ENCODE measurements at places on chromosomes 11 and 22.

- DNase-seq: no peak
These were observed 118.0 kb downstream of the PKNOX2 start for GRCh38 chr11:125282596-125282914.

DNA sequence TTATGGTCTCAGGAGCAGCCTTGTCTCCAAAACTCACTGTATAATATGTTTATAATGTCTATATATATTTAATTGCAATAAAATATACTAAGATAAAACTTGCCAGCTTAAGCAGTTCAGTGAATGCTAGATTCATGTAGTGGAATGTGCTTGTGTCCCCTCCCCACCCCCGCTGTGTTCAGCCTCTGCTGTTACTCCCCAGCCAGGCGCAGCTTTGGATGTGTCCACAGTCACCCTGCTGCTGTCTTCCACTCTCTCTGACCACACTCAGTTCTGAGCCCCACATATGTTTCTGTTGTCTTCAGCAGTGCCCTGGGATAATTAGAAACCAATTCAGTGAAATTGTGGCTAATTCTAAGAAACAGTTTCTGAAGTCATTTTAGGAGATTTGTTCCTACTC lies 52.2 kb downstream of the PPFIA1 start:
- no peak for DNase-seq

DNA sequence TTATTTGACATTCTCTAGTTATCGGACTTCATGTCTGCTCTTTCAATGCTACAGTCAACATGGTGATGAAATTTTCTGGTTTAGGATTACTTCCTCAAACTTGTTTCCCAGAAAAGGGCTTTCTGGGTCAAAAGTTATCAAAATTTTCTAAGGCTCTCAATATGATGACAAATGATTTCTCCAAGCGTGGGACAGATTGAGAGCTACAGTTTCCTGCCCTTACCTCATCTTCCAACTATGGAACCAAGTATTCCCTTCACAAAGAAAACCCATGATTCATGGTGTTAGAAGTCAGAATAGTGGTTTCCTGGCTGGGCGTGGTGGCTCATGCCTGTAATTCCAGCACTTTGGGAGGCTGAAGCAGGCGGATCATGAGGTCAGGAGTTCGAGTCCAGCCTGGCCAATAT lies 17.8 kb downstream of the MYO18B start:
- no peak for DNase-seq

- no peak for DNase-seq
These were observed 4.4 kb downstream of the CACNA1I start for GRCh38 chr22:39574779-39575551.

- peak; percentile 6 for DNase-seq
These were observed 69.6 kb upstream of the ALKBH3 start for GRCh38 chr11:43810929-43811596.

GRCh38 chr11:56855217-56855616 lies 106.7 kb upstream of the OR9G4 start:
- no peak for DNase-seq

- DNase-seq: no peak
These were observed 8.1 kb downstream of the MACROD1 start for GRCh38 chr11:64157631-64158394.

DNA sequence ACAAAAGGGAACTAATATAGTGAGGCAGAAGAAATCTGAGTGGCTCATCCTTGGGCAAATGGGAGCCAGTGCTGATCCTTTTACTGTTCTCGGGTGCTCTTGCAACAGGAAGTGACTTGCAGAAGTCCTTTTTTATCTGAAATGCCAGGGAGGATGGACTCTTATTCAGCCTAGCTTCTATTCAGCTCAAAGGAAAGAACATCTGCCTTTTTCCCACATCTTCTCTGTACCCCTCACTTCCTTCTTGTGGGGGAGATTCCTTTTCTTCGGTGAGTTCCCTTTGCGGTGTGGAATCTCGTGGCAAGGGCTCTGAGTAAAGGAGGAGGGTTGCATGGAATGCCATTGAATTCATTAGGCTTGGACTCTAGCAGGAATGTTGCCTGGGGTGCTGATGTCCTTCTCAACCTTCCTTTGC lies 76.2 kb downstream of the ZBTB16 start:
- DNase-seq: no peak

DNA sequence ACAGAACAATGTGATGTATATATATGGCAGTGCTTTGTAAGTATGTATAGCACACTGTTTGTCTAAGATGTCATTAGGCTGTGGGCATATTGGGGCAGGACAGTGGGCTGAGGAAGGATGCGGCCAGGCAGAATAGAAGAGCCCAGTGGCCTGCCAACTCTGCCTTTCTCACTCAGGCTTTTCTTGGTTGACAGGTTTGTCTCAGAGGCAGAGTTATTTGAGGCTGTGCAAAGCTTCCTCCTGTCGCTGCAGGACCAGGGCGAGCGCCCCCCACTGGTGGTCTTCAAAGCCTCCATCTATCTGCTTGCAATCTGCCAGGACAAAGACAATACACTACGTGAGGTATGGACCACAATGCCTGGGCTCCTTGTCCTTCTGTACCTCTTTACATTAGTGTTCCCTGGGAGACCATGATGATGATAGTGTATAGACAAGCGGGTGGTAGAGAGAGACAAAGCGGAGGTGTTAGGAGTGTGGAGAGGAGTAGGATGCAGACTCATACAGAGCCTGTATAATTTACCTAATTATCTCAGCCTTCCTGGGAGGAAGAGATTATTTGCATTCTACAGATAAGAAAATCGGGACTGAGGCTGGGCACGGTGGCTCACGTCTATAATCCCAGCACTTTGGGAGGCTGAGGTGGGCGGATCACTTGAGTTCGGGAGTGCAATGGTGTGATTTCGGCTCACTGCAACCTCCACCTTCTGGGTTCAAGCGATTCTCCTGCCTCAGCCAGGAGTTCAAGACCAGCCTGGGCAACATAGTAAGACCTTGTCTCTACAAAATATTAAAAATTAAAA lies 37.3 kb upstream of the CCDC134 start:
- no peak for DNase-seq

- no peak for DNase-seq
These were observed 41.8 kb downstream of the MMP20 start for GRCh38 chr11:102583141-102583873.

DNA sequence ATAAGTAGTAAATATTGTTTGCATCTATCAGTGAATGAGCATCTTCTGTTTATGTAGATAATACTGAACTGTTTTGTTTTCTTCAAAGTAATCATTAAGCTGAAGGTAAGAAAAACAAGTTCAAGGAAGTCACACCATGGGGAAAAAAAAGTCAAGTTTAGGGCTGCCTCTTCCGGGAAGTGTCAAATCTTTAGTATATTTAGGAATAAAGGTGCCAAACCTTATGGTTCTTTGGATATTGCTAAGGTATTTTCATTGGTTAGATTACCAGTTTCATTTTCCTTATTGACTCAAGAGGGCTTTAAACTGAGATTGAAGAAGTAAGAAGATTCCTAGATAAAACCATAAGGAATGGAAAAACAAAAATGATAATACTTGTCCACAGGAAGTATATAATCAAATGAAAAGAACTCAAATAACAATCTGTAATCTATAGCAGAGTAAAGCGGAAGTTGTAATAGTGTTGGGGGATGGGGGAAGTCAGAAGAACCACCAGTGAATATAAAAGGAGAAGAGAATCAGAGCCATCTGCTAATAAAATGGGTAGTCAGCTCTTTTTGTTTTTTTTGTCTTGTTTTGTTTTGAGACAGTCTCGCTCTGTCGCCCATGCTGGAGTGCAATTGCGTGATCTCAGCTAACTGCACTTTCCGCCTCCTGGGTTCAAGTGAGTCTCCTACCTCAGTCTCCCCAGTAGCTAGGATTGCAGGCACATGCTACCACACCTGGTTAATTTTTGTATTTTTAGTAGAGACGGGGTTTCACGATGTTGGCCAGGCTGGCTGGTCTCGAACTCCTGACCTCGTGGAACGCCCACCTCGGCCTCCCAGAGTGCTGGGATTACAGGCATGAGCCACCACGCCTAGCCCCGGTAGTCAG lies 2.3 kb downstream of the ATM start:
- DNase-seq: no peak

DNA sequence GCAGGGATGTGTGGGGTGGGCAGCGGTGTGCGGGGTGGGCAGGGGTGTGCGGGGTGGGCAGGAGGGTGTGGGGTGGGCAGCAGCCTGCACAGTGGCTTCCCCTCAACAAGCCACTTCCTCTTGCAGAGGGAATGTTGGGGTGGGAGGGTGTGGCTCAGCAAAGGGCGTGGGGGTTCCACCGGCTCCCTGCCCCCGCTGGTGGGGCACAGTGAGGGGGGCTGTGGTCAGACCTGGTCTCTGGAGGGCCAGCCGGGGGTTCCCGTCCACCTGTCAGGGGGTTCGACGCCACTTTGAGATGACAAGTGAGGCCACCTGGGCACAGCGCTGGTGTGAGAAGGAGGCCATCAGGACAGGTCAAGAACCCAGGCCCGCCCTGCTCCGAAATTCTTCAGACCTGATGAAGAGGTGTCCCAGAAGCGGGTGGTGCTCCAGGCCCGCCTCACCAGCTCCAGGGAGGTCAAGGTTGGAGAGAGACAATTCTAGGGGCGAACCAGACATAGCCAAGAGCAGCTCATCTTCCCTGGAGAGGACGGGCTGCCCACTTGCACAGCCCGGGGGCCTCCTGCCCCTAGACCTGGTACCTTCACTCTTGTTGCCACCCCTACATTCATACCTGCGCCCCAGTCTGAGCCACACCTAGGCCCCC lies 1.3 kb downstream of the C11orf21 start:
- no peak for DNase-seq

Measured in cerebellar nuclear complex (tissue), 1 donor.